ENCODE measurements at places on chromosomes 2 and 18.

DNA sequence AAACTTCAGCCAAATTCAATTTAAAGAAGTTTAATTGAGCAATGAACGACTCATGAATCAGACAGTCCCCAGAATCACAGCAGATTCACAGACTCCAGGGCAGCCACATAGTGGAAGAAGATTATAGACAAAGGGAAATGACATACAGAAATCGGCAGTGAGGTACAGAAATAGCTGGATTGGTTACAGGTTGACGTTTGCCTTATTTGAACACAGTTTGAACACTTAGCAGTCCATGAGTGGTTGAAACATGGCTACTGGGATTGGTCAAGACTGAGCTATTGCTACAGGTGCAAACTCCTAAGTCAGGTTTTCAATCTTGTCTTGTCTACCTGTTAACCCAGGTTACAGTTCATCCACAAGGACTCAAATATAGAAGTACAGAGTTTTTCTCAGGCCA lies 169.6 kb downstream of the DLGAP1 start:
- no peak for DNase-seq

- peak; percentile 12 for DNase-seq
Measured at GRCh38 chr18:23069481-23069880, 65.8 kb upstream of the CABLES1 start.

- DNase-seq, result no peak
Measured at GRCh38 chr2:52117299-52117698, 1085.4 kb upstream of the NRXN1 start.

- DNase-seq, result no peak
Measured at GRCh38 chr2:17573085-17573803, 32.7 kb downstream of the VSNL1 start.

DNA sequence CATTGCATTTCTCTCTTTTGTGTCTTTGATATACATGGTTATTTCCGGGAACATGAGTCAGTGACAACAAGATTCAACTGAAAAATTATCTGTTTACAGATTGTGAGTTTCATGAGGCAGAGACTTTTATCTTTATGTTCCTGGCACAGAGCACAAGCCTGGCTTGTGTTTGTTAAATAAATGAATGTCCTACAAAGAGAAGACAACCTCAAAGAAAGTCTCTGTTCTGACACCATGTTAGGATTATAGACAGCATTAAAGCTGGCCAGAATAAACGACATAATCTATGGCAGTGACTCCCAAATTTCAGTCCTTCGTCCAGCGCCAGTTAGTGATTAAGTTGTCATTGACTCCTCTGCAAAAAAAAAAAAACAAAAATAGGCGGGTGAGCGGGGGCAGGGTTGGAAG lies 97.4 kb upstream of the DNAJC10 start:
- DNase-seq, result no peak

DNA sequence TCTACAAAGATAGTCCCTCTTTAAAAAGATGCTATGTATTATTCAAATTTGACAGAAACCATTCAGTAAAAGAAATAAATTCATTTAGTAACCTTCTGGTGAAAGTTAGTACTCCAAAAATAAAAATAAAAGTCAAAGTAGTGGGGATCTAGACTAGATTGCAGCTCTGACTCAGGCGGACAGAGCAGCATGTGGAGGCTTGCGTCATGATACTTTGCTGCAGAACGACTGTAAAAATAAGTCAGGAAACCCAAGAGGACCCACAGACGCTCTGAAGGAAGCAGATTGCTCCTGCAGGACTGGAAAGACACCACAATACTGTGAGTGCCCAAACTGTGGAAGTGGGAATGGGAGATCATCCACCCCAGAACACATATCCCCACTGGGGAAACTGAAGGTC lies 301.9 kb downstream of the RIT2 start:
- DNase-seq, result no peak

DNA sequence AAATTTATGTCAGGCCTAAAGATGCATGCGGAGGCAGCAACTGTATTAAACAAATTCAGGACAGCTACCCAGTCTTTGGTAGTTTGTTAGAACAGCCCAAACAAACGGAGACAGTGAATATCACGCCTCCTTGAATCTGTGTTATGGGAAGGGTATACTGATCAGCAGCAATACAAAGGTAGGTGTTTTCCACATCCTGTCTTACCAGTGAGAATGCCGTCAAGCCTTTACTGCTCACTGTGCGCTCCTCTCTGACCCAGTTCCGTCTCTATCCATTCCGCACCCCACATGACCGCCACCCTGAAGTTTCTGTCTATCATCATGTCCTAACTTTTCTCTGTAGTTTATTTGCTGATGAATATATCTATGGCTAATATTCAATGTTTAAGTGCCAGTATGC lies 473.3 kb downstream of the LPIN1 start:
- DNase-seq, result no peak

- no peak for DNase-seq
Measured at GRCh38 chr2:66573416-66573815, 138.5 kb downstream of the MEIS1 start.

- no peak for DNase-seq
Measured at GRCh38 chr2:43511199-43511598, 84.6 kb downstream of the THADA start.

DNA sequence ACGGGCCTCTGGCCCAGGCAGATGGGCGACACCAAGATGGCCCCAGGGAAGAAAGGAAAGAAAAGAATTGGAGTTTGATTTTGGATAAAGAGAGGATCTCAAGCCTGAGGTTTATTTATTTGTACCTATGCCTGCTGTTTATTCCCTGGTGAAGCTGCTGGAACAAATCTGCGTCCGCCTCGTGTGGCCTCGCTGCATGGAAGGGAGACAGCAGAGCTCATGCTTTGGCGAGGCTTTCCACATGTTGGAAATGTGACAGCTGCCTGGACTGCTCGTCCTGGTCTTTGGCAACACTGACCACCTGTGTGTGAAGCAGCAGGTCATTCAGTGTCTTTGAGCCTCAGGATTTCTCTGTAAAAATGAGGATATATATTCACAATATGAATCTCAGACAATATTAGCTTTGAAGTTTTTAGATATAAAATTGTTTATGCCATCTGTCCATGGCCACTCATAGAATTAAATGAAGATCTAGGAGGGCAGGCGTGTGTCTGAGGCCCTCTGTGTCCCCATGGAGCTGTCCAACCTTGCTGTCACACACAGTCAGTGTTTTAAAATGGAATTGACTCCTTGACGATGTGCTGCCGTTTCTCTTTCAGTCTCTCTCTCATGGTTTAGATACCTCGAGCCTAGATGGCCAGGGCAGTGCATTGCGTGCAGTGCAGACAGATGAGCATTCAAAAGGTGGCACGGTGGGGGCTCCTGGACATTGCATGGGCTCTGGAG lies 94.3 kb downstream of the SOCS6 start:
- no peak for DNase-seq

DNA sequence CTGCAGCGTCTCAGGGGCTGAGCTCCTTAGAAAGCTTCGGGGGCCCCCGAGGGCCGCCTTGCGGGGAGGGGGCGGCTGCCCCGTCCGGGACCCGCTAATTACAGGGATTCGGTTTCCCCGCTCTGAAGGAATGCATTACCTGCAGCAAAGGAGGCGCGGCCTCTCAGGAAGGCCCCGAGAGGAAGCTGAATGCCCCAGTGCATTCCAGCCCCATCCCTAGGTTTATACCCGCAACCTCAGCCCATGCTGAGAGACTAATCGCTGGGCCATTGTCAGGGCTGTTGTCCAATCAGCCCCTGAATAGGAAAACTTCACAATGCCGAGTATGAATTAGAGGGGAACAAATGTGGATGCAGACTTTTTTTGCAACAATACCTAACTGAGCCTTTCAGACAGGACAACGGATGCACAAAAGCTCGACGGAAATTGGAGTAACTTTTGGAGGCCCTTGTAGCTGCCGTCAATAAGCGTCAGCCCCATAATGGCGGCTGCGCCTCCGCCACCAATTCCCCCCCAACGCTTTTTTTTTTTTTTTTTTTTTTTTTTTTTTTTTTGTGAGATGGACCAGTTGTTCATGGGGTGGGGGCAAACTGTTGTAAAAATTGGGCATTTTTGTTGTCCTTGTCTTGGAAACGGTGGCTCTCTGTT lies 138.6 kb upstream of the SIX3 start:
- DNase-seq, result no peak

- no peak for DNase-seq
Measured at GRCh38 chr2:166088634-166089033, 39.2 kb downstream of the SCN1A start.

DNA sequence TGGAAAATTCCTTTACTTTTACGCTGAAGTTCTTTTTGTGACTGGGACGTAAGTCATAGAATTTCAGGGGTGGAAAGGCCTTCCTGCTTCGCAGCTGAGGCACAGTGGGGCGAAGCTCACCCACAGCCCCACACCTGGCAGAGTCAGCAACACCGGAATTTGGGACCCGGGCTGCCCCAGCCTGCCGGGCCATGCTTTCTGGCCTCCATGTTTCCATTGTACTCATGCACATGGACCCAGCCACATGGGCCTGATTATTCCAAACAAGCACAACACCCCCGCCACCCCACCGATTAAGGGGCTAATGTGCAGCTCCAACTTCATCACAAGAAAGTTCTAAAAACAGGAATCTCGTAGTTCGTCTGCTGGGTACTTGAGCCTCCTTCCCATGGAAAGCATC lies 82.5 kb downstream of the CABLES1 start:
- DNase-seq, result no peak

DNA sequence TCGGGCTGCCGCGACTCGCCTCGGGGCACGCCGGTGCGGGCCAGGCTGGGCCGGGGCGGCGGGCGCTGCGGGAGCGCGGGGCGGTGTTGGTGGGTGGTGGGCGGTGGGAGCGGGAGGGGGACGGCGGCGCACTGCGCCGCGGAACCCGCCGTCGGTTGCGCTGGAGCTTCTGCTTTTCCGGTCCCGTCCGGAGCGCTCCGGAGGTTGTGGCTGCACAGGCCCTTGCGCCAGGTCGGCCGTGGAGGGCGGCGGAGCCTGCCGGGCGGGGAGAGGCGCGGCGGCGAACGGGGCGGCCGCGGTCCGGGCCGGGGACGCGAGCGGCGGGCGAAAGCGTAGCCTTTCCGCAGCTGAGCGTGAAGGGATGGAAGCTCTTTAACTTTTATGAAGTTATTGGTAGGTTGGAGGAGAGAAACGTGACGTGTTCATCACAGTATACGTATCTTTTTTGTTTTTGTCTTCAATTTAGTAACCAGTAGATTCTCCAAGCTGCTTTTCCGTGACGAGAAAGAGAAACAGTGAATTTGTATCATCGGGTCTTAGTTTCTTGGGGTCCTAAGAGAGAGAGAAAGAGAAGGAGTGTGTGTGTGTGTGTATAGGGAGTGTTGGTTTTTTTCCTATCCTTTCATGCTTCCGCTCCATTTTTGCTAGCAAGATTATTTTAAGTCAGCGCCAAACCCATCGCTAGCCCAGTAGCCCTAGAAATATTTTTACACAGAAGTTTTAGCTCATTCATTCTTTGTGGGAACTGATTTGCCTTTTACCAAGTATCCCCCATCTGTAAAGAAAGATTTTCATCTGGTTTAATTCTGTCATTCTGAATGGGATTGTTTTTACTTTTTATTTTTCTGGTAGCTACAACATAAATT lies 535 bp downstream of the ATG4B start:
- no peak for DNase-seq

GRCh38 chr18:42184685-42185477 lies 229.8 kb downstream of the PIK3C3 start:
- DNase-seq, result no peak

DNA sequence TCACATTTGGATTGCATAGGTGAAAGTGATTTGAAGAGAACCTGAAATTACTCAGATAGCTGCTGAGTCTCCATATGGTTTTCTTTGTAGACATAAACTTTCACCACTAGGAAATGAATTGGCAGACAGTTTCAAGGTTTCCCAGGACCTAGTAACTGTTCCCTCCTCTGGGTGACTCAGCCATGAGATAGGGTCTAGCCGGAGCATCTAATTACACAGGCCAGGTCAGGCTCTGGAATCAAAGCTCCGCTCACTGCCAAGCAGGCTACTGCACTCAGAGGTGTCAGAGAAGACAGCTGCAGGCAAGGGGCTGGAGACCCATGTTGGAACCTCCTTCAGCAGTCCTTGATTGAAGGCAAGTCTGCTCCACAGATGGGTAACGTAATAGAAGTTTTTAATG lies 429.2 kb downstream of the TNS1 start:
- no peak for DNase-seq

GRCh38 chr2:221134718-221135117 lies 437.4 kb downstream of the EPHA4 start:
- no peak for DNase-seq

GRCh38 chr2:9139491-9140443 lies 66.8 kb upstream of the ASAP2 start:
- DNase-seq, result peak; percentile 33

- DNase-seq, result no peak
Measured at GRCh38 chr2:179454443-179455171, 190.0 kb upstream of the SESTD1 start.

DNA sequence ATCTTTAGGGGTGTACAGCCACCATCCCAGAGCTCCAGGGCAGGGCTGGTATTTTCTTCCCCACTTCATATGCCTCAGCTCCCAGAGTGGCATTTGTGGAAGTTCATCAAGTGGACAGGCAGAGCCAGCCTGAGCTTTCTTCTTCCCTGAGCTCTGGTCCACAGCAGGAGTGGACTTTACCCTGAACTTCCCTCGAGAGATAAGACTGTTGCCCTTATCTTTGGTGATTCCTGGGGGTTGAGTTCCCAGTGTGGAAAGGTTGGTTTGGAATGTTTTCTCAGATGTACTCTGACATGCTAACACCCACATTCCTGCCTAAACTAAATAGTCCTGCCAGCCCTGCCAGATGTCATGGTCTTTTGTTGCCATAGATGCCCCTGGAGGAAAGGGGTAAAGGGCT lies 62.0 kb upstream of the LGALSL start:
- DNase-seq, result no peak

- DNase-seq, result no peak
Measured at GRCh38 chr2:155747531-155747930, 585.0 kb downstream of the NR4A2 start.

- no peak for DNase-seq
Measured at GRCh38 chr2:136031711-136032110, 46.3 kb upstream of the DARS1 start.

DNA sequence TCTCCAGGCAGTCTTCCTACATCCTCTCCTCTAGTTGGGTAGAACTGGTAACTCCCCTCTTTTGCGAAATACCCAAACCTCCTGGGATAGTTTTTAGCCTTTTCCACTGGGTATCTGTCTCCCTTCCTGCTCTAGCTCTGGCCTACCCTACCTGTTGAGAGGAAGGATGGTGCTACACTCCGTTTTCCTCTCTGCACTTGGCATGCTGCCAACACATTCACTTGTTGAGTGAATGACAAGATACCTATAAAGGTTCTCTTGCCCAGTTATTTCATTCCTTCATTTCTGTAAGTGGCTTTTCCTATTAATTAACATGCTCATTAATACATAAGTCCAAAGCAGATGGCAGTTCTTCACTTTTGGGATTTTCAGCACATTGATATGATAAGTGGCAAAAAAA lies 293.8 kb downstream of the CNTNAP5 start:
- DNase-seq, result no peak

DNA sequence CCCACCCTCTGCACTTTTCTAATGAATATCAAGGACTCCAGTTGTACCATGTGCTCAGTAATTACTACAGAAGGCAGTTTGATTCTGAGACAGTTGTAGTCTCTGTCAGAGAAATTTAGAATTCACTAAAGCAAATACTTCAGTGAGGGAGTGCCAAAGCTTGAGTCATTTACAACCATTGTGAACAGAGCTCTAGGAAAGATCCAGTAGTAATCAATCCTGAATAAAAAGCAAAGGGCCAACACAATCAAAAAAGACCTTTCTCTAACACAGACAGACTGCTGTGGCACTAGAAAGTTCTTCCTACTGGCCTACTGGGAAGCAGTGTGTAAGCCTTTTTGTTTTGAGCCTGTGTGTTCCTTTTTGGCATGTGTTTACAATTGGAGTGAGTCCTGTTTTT lies 135.6 kb upstream of the UNC80 start:
- DNase-seq, result no peak

GRCh38 chr2:207035875-207036274 lies 96.6 kb downstream of the CPO start:
- no peak for DNase-seq

Data from activated T-helper 1 cell treated with anti-CD3 and anti-CD28 coated beads, Interleukin-2, amount 50 U/mL, for 16 hours (primary cell).